ENCODE measurements at places on chromosomes 1 and 21. TPM values are rescaled to one million over a fixed set of nuclear protein-coding genes. Genes with fewer than 3 reads are reported as not detected.

DNA sequence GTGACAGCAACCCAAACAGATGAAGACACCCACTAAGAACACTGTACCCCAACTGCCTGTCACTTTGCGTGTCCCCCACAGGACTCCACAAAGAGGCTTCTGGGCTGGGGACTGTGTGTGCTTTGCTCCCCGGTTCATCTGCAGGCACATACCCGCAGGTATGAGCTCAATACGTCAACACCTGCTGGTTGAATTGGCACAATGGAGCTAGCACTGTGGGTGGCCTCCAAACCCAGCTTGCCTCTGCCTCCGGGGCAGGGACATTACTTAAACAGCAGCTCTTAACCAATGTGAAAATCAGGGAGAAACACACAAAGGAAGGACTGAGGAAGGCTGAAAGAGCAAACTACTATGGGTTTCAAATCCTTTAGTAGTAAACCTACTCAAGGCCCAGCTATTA, 140.2 kb upstream of the TIAM1 start:
- no peak for DNase-seq

- no peak for DNase-seq
Measured at GRCh38 chr1:62746809-62747138, 37.2 kb upstream of the ATG4C start.

- no peak for DNase-seq
Measured at GRCh38 chr21:26506956-26507355, 66.1 kb downstream of the CYYR1 start.

C4BPA gene
- not detected for total RNA-seq

GIPC2 gene
- total RNA-seq, result 0.64 TPM

CNIH3 gene
- not detected for total RNA-seq

DNA sequence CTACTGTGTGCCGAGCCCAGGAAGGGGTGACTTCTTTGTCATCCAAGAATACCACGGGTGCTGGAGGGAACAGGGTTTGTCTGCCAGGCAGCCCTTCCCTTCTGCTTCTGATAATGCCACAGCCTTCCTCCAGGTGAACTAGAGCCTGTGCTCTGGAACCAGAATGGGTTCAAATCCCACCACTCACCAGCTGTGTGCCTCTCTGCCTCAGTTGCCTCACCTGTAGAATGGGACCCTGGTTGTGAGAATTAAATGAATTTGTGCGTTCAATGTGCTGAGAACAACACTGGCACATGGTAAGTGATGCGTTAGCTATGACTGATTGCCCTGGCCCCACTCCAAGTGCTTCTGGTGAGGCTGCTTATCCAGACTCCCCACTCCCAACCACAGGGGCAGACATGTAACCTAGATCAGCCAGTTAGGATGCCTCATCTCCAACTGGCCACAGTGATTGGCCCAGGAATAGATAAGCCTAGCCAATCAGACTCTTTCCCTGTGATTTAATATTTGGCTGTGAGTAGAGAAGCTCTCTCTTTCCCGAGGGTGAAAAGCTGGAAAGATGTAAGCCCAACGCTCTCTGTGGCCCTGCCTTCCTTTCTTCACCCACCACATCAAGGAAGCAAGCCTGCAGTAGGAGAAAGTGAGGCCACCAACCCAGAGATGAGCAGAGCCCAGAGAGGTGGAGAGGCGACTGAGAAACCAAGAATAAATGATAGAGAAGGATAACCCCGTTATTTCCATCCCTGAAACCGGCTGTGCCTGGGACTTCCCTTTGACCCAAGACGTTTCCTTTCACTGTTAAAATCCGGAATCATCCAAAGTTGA, 20.8 kb upstream of the LAPTM5 start:
- no peak for DNase-seq

All from ascending aorta (tissue), 2 donors.